ENCODE measurements at places on chromosomes 6 and 20.

GRCh38 chr6:119524410-119524809, 174.8 kb upstream of the MAN1A1 start:
- no peak for DNase-seq

DNA sequence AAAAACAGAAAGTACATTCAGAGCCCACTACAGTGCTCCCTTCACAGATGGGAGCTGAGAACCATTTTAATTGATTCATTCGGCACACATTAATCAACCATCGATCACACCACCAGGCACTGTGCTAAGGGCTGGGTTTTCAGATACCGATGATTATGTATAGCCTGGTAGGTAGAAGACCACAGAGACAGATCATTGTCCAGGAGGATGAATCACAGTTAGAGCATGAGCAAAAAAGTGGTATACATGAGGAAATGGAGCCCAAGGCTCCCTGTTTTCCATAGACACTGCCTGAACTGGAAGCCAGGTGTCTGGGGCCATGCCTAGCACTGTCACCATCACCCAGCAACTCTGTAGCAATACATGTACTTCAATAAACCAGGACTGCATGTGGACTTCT, 9.0 kb upstream of the PRDM1 start:
- no peak for DNase-seq

DNA sequence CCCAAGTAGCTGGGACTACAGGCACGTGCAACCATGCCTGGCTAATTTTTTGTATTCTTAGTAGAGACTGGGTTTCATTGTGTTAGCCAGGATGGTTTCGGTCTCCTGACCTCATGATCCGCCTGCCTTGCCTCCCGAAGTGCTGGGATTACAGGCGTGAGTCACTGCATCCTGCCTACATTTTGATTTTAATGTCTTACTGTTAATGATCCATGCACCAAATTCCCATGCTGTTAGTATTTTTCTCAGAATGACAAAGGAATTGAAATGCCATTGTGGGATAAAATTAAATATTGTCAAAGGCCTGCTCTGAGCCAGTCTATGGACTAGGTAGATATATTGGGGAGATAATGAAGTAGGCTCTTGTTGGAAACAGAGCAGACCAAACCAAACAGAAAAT, 28.2 kb downstream of the CBFA2T2 start:
- DNase-seq: no peak

- DNase-seq: no peak
Measured at GRCh38 chr6:170281331-170282292, 9.3 kb downstream of the DLL1 start.

DNA sequence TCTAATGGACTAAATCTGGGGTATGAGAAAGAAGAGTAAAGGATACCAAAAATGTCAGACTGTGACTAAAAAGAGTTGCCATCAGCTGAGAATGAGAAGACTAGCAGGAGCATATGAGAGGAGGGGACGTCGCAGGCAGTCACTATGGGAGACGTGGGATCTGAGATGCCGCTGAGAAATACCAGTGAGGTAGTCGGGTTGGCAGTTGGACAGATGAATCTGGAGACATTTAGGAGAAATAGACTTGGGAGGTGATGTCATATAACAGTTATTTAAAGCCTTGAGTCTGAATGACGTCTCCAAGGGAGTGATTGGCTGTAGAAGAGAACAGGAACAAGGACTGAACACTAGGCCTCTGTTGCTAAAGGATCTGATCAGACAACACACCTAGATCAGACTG, 51.5 kb upstream of the TRIM26 start:
- no peak for DNase-seq

- no peak for DNase-seq
Measured at GRCh38 chr20:24357177-24357576, 112.3 kb upstream of the SYNDIG1 start.
